Hippocampal formation (tissue), 2 donors: ENCODE measurements at places on chromosomes 1 and 21.

DNA sequence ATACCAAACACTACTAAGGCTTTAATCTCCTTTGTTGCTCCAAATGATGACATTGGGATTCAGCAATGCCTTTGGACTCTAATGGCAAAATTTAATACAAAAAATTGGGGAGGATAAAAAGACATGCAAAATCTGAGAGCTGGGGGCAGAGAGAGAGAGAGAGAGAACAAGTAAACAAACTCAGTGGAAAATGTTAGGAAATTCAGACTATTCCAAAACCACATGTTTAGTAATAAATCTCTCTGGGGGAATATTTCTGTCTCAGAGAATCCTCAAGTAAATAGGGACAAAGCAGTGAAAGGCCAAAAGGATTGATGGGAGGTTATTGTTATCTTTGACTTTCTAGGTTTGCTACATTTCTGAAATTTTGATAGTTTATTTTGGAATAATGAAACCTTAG lies 65.7 kb downstream of the PLA2G4A start:
- DNase-seq, result no peak

DNA sequence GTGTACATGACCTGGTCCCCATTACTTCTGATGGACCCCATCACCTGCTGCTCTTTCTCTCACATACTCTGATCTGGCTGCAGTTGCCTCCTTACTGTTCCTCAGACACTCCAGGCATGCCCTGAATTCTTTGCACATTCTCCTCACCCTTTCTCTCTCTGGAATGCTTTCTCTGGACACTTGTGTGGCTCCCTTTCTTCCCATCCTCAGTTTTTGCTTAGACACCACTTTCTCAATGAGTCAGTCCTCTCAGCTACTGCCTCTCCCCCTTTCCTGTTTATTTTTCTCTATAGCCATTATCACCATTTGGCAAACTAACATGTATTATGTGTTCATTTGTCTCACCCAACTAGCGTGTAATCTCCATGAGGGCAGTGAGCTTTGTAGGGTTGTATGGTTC lies 28.1 kb downstream of the PLXNA2 start:
- DNase-seq, result no peak

DNA sequence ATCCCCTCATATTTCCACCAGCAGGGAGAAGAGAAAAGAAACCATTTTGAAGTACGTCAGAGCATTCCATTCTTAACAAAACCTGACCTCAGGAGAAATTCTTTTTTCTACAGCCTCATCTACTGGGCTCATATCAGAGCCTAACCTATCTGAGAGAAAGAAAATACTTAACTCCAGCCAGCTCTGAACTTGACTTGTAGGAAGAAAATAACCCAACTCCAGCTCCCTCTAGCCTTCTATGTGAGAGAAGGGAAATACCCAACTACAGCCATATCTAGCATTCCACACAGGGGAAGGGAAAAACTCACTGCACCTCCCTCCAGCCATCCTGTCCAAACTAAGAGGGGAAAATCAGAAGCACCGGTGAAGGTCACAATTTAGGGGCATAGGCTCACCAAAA lies 57.7 kb downstream of the SPATA6 start:
- no peak for DNase-seq

GRCh38 chr1:220189750-220190347 lies 82.4 kb downstream of the RAB3GAP2 start:
- no peak for DNase-seq

- no peak for DNase-seq
Observed at GRCh38 chr1:8536515-8536914, 218.6 kb downstream of the SLC45A1 start.

DNA sequence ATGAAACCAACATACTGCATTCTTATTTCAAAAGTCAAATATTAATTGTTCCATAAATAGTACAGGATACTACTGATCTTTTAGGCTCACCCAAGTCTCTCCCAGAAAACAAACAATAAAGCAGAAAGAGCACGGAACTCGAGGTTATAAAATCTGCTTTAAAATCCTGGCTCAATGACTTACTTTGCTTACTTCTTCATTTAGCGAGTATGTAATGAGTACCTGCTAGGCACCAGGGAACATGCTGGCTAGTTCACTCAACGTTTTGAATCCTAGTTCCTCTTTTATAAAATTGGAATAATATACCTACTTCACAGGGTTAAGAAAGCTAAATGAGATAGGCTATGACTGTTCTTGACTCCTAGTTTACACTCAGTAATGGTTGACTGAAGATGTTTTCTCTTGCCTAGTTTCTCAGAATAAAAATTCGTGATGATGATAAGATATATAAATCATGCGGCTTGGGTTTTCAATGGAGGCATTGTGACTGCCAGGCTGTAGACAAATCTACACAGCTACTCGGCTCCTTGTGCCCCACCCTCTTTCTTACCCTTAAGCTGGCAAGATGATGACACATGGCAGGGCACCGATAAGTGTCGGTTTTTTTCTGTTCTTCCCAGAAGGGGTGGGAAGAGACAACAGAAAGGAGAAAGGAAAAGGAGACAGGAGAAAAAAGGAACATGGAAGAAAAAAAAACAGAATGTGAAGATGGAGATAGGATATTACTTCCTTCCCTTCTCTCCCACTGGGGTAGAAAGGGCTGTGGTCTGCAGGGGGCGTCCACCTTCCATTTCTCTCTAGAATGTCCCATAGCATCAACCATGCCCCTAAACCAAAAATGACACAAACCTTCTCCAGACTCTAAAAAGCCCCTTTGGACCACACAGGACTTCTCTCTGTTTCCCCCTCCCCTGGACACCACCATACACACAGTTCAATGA lies 507.1 kb downstream of the SMYD3 start:
- DNase-seq, result no peak

- DNase-seq, result no peak
Observed at GRCh38 chr1:118618618-118619340, 369.4 kb downstream of the TBX15 start.

DNA sequence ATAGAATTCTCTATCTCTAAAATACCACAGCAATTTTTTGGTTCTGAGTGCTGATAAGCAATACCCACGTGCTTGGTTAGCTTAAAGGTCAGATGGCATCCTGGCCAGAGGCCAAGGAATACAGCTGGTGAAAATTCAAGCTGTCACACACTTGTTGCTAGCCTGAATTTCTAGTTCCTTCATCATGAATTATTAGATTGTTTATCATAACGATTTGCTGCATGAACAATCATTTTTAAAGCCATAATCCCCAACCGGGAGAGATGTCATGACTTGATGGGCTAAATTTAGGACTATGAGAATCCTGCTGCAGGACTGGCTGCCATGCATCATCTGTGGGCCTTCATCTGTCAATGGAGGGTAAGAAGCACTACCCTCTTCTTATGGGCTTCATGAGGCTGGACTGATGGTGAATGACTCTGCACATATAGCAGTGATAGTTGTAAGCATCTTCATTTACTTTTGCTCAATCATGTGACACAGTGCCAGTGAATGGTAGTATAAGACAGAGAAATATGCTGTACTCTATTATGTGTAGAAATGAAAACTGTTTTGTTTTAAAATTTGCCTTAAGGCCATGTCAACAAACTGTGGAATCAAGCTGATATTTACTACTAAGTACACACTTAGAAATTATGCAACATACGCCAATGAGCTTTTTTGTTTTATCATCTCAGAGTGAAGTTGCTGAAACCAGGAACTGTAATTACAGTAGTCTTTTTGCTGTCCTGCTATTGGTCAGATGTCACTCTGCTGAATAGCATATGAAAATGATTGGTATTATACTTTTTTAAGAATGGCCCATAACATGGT lies 80.5 kb upstream of the RALGPS2 start:
- DNase-seq, result no peak

GRCh38 chr1:152347116-152347728 lies 12.6 kb downstream of the FLG2 start:
- no peak for DNase-seq

DNA sequence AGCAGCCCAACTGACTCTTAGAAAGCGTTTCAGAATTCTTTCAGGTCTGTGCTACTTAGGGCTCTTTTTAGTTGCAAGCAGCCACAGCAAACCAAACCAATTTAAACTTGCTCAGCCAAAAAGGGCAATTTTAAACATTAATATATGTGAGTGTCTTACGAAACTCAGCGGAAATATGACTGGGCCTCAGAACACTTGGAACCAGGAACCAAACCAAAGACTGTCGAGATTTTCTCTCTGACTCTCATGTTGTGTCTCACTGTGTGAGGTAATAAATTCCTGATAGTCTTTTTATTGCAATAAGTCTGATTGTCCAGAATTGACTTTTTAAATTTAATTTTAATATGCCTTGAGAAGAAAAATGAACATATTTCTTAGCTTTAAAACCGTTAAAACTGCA lies 122.3 kb downstream of the SYF2 start:
- DNase-seq, result no peak

GRCh38 chr1:46461017-46461808 lies 28.4 kb upstream of the DMBX1 start:
- DNase-seq, result no peak

GRCh38 chr1:150173141-150173585 lies 23.4 kb downstream of the PLEKHO1 start:
- DNase-seq, result no peak

DNA sequence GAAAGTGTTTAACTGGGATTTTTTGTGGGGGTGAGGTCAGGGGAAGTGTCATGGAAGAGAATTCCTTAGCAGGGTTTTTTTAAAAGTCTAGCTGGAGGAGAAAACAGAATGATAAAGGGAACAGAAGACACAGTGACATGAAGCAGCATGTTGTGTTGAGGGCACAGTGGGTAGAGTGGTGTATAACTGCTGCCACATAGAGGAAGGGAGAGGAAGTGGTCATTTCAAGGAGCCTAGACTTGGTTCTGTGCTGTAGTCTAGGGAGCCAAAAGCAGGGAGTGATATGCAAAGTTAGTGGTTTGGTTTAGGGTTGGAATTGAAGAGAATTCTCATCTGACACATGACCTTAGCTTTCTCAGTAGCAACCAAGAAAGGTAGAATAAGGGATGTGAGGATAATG lies 10.2 kb downstream of the EEIG2 start:
- DNase-seq, result no peak

GRCh38 chr1:68828013-68828412 lies 331.1 kb upstream of the DEPDC1 start:
- no peak for DNase-seq

GRCh38 chr1:25120281-25120680 lies 112.0 kb downstream of the SYF2 start:
- no peak for DNase-seq

DNA sequence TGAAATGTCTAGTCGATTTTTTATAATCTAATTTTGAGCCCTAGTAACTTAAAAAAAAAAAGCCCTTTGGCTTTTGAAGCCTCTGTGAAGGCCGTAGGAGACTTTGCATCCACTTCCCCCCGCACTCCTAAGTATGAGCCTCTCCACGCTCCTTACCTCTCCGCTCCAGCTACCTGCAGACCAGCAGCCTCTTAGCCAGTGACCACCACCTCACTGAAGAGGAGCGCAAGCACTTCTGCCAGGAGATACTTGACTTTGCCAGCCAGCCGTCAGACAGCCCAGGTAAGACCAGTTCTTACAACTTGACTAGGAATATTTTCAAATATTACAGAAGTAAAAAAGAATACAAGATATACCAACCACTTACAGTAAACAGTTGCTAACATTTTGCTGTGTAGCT lies 27.4 kb upstream of the PWP2 start:
- DNase-seq, result no peak

DNA sequence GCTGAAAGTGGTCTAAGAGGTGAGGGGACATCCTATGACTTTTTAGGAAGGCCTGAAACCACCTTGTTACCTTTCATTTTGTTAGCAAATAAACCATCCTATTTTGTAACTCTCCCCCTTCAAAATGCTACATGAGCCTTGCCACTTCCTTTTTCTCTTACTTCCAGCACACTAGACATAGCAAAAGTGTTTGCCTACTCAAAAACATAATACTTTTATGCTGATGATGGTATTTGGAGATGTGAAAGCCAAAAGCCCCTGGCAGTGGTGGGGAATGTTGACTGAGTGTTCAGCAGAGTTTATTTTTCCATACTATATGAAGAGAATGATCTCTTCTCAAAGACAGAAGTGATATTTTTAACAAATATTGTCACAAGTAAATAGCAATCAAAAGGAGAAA lies 134.2 kb downstream of the EDEM3 start:
- no peak for DNase-seq

GRCh38 chr1:230798491-230798890 lies 51.3 kb downstream of the CAPN9 start:
- DNase-seq, result no peak

GRCh38 chr1:177441281-177441680 lies 270.5 kb downstream of the BRINP2 start:
- DNase-seq, result no peak

DNA sequence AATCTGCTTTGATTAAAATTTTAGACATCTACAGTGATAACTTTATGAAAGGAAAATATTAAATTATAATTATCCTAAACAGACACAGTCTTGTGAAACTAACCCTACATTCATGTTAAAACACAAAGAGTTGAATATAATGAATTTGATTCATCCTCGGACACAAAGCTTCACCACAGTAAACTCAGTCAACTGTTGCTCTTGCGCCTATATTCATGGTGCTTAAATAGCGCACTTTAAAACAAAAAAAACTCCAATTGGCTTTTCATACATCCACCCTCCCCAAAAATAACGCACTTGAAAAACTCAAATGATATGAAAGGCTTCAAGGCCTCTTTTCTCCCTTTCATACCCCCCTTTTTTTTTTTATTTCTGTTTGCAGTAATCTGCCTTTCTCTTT lies 260.3 kb downstream of the FAF1 start:
- no peak for DNase-seq

DNA sequence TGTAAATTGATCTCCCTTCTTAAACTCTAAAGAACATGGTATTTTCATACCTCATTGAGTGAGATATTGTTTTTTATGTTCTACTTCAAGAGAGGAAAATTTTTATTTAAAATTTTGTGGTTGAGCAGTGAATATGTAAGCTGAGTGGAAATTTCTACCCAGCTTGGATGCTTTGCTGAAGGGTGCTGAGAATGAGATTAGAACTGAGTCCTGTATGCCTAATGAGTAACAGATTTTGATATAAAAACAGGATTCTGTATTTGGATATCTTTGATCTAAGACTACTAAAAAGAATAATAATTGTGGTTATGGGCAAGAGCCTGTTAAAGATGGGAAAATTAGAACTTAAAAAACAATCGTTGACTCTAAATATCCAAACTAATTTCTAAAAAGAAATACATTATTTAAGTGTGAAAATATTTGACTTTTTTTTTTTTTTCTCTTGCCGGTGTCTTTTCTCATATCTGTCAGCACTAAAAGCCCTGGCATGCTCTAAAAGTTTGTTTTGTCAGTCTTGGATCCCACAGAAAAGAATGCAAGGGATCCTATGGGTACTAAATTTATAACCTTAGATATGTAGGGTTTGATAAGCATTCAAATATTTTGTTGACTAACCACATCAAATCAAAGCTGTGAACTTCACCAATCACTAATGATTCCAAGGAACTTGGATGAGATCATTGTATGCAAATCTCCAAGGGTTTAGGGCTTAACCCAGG lies 652.3 kb downstream of the PTPRC start:
- no peak for DNase-seq

GRCh38 chr1:226977643-226978431 lies 37.7 kb downstream of the COQ8A start:
- DNase-seq, result no peak

- no peak for DNase-seq
Observed at GRCh38 chr1:116726872-116727820, 27.1 kb upstream of the CD2 start.

- DNase-seq, result no peak
Observed at GRCh38 chr1:107865627-107866026, 99.4 kb downstream of the VAV3 start.
